ENCODE measurements at places on chromosomes 5 and 9.

DNA sequence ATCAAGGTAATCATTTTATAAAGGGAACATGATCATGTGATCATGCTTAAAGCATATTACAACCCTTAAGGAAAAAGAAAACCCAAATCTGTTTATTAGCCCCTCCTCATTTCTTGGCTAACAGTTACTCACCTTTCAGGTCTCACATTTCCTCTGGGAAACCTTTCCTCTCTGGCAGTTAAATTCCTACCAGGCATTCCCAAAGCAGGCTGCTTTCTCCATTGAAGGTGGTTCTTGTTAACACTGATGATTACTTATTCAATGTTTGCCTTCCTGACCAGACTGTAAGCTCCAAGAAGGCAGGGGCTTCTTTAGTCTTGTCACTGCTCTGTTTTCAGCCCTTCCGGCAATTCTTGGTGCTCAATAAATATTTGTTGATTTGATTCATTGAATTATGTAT is 59.9 kb downstream of the PLK2 start:
- DNase-seq: no peak

DNA sequence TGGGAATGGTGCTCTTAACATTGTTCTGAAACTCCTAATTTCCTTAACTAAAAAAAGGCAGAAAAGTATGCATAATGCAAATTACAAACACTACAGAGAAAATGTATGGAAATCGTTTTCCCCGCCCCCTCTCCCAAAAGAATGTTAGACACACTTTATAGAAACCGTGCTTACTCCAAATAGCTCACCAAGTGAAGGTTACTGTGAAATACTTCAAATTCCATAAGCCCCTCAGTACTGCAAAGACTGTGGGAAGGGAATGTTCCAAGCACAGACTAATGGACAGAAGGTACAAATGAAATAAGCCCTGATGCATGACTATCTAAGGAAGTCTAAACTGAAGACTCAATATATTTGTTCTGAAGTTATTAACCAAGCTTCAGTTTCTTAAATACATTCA is 12.5 kb downstream of the MAPKAP1 start:
- no peak for DNase-seq

- DNase-seq: peak; percentile 9
Measured at GRCh38 chr5:180284149-180284548, 7.7 kb downstream of the MAPK9 start.

DNA sequence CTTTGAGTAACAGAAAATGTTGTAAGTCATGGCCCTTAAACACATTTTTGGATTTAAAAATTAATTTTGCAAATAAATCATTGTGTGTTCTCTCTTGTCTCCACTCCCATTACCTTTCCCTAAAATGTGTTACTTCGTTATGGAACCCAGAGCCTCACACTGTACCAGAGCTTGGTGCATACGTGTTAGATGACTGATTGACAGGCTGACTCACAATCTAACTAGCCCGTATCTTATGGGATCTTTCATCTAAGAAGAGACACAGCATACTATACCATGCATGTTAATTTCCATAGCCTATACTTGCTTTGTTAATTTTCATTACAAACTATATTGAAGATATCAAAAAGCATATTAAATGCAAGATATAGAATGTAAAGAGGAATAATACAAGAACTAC is 87.1 kb downstream of the SPRY4 start:
- DNase-seq: no peak

- DNase-seq: no peak
Measured at GRCh38 chr5:131281133-131281867, 17.4 kb downstream of the CDC42SE2 start.

DNA sequence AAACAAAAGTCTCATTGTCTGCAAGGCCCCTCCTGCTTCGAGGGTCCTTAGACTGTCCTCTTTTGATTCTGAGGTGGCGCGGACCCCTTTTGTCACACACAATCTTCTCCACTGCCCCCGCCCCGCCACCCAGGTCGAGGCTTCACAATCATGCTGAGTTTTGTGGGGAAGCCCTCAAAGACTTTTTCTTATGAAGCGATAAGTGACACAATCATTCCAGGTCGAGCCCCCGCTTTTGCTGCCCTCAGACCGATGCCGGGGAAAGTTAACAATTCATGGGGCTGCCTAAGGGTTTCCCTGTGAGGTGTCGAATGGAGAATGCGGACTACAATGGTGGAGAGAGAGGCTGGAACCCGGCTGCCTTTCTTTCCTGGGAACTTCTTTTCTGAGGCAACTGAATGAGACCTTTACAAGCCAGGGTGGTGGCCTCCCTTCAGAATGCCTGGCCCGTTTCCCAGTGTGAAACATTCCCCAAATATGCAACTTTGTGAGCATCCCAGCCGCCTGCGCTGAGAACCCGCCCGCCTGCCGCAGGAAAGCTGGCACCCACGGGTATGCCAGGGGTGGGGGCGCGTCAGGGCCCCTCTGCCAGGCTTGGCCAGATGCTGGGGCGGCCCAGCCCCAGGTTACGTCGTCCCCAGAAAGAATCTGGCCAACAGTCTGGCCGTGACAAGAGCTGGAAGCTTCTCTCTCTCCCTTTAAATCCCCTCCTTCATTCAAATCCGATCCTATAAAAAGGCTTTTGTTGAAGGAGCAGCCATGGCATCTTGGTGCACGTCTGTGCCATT is 71.9 kb downstream of the MAP1B start:
- DNase-seq: peak; percentile 38

GRCh38 chr9:27535701-27536118 is 6.1 kb upstream of the MOB3B start:
- peak; percentile 74 for DNase-seq

GRCh38 chr5:50727149-50727496 is 60.7 kb downstream of the PARP8 start:
- no peak for DNase-seq

GRCh38 chr5:95068289-95068910 is 216.5 kb downstream of the MCTP1 start:
- DNase-seq: no peak

DNA sequence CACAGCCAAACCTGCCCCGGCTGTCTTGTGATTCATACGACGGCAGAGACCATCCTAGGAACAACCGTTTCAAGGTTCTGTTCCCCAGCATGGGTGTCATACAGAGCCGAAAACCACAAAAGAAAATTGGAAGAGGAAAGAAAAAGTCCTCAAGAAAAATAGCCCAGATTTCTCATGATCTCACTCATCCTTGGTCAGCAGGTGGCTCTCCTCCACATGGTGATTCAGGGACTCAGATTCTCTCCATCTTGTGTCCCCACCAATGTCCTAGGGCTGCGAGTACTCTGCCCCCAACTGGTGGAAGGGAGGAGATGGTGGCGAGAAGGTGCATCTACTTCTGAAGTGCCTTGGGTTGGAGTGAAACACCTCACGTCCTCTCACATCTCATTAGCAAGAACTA is 25.6 kb downstream of the PDZD2 start:
- no peak for DNase-seq

- no peak for DNase-seq
Measured at GRCh38 chr5:179115845-179116524, 55.8 kb downstream of the ZNF354C start.

DNA sequence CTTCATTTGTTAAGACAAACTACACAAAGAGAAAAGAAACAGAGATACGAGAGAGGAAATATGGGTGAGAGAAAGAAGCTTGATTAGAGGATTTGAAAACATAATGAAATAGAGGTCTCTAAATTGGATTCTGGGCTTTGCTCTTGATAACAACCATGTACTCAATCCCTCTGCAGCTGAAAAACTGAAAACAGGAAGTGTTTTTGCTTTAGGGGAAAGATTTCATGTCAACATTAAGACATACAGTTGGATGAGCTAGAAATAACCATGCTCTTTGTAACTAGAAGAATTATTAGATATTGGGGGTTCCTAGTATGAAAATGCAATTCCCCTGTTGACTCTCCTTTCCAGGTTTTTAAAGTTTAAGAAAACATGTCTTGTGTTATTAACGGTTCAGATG is 21.9 kb downstream of the CRHBP start:
- no peak for DNase-seq

- DNase-seq: no peak
Measured at GRCh38 chr9:91087462-91087759, 274.3 kb downstream of the AUH start.

- no peak for DNase-seq
Measured at GRCh38 chr5:150644514-150644913, 4.1 kb downstream of the SYNPO start.

DNA sequence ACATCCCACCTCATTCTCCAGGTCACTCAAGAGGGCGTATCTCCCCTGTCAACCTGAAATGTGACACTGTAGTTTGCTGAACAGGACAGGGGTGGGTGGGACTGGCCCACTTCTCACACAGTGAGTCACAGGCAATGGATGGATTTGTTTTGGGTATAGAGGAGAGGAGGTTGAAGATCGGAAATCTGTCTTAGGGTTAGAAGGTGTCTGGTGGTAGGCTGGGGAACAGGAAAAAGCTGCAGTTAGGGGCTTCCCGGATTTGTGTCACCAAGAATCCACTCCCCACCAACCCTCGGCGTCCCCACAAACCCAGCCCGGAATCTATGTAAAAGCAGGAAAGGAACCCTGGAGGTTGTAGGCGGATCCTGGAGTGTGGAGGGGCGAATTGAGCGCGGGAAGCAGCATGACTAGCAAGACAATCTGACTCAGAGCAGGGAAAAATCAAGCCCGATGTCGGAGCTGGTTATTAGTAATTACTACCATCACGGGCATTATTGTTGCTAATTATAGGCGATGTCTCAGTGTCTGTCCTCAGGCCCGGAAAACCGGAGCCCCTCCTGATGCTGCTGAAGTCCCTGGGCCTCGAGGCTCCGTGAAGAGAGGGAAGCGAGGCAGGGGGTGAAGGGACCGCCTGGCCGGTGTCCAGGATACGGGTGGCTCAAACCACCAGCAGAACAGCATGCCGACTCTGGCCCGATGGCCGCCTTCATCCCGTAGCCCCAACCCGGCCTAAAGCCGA is 1.7 kb upstream of the IRX1 start:
- DNase-seq: no peak

DNA sequence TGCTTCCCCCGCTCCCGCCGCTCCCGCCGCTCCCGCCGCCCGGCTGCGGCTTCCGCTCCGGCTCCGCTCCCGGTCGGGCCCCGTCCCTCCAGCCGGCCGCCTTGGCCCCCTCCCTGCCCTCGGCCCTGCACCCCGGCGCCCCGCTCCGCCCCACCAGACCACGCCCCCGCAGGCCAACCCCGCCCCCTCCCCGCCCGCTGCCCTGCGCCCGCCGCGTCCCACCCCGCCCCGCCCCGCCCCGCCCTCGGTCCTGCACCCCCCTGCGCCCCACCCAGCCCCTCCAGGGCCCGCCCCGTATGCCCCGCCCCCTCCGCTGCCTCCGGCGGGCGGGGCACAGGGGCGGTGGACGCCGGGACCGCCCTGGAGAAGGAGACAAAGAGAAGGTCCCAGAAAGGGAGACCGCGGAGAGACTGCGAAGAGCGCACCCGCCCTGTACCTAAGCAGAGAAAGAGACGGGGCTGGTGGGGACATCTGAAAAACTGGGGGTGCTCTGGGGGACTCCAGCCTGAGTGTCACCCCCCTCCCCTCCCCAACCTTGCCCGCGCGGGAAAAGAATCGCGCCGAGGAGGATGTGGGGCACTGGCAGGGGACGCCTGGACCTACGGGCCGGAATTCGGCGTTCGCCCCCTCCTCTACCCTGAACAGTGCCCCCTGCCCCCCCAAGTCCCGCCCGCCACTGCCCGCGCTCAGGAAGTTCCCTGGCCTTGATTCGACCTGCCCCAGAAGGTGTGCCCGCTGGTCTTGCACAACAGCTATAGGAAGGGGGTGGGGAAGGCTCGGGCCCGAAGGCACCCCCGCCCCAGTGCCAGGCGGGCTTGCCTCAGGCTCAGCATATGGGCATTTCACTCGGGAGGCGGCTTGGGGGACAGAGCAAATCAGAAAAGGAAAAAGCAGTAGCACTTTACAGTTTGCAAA is 42.8 kb upstream of the STXBP1 start:
- peak; percentile 27 for DNase-seq

- DNase-seq: no peak
Measured at GRCh38 chr9:121298689-121299466, 30.9 kb downstream of the GSN start.

Data from nucleus accumbens (tissue), 56 donors.